ENCODE measurements at places on chromosomes 1 and 21.
A peak's percentile ranks its signal among the peaks of the same experiment; 100 is the strongest.

- peak; percentile 47 for DNase-seq
Observed at GRCh38 chr1:8858888-8859706, 19.4 kb downstream of the ENO1 start.

DNA sequence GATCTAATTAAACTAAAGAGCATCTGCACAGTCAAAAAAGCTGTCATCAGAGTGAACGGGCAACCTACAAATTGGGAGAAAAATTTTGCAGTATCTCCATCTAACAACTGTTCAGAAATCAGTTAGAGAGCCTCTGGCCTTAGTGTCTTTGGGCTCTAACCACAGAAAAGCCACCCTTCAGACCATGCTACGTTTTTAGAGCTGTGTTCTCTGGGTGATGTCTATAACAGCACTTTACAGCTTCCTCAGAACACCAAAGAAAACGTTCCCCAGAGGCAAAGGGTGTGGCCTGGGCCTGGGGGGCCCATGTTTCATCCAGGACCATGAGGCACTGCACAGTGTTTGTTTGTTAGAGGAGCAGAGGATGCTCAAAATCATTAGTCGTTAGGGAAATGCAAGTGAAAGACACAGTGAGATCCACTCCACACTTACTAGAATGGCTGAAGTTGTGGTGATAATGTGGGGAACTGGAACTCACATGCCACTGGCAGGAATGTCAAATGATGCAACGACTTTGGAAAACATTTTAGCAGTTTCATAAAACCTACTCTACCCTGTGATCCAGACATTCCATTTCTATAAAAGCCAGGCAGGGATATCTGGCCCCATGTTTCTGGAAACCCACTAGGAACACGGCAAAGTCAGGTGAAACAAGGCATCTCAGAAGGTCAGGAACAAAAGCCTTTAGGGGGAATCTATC is 250.4 kb upstream of the HOOK1 start:
- no peak for DNase-seq

DNA sequence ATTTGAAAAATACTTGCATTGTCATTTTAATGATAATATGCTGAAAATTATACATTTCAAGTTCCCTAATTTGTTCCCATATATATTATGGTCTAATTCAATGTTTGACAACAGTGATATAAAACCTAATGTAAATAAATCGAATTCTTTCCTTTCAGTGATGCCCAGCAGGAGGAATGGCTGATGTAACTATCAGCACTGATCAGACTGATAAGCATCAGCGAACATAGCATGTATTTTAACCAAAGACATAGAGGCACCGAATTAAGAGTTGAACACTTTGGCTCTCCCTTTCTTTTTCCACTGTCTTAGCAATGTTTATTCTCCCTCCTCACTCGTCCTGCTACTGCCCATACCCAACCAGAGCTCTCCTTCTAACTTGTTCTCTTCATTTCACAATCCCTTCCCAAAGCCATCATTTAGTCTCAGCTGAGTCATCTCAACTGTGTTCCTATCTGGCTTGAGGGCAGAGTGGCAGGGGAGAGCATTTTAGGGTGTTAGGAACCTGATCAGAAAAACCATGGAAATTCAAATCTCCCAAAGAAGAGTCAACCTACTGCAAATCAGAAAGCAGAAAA is 58.8 kb upstream of the C1orf115 start:
- no peak for DNase-seq

DNA sequence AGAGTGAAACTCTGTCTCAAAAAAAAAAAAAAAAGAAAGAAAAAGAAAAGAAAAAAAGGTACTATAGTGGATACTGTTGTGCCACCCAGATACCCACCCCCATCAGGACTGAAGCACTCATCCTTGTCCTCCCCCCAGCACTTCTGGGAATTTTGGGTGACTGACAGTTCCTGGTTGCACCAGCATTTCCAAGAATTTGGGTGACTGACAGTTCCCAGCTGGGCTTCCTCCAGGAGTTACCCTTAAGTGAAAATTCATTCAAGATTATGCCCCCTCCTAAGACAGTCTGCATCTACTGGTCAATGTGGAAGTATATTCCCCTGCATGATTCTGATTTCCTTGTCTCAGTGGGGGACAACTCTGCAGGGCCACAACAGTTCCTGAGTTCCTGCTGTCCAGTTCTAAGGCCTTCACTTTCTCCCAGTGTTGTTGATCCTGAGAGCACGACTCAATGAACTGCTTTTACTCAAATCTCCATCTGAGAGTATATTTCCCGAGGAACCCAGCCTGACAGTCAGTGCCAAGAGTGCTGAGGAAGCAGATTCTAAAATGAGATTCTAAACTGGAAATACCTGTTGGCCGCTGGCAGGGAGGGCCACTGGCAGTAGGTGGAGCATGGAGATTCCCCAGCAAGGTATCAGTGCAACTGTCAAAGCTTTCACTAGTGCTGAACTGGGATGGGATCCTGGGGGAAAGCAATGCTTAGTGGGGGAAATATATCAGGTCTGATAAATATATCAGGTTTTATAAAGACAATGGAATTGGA is 18.5 kb downstream of the RIIAD1 start:
- no peak for DNase-seq

DNA sequence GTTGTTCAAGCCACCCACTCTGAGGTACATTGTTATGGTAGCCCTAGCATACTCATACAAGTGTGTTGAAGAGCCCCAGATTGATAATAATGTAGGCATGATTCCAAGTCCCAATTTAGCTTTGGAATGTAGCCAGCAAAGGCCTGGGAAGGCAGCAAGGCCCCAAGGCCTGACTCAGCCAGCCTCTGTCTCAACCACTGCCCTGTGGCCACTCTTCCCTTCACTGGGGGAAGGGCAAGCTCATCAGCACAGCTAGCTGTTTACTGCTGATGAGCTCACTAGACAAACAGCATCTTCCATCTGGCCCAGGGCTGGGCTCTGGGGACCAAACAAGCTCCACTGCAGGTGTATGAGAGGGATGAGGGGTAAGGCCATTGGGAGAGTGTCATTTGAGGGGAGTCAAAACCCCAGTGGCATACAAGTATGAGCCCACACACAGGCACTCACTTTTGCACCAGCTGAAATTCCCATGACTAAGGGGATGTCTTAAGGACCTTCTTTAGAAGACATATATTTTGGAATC is 2.2 kb upstream of the IRF6 start:
- DNase-seq: no peak

GRCh38 chr1:227156520-227156919 is 161.8 kb downstream of the CDC42BPA start:
- DNase-seq: no peak

DNA sequence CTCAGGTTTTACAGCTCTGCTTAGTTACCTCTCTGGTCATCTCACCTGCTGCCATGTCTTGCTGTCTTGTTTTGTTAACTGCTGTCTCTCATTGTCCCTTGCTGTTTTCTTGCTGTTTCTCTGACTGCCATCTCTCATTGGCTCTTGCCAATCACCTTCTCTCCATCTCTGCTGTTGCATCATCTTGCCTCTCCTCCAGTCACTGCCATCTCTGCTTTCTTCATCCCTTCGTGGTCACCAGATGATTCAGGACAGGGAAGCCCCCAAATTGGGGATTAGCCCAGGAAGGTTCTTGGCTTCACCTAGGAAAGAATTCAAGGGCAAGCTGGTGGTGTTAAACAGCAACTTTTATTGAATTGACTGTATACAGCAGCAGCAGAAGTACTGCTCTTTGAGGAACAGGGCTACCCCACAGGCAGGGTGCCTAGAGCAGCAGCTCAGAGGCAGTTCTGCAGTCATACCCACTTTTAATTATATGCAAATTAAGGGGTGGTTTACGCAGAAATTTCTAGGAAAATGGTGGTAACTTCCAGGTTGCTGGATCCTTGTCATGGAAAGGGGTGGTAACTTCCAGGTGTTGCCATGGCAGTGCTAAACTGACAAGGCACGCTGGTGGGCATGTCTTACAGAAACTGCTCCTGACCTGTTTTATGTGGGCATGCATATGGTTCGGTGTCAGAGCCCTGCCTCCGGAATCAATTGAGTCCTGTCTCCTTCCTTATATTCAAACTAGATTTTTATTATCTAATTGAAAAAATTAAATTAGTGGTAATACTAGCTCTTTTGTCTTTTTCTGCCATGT is 33.4 kb downstream of the SUCO start:
- no peak for DNase-seq

DNA sequence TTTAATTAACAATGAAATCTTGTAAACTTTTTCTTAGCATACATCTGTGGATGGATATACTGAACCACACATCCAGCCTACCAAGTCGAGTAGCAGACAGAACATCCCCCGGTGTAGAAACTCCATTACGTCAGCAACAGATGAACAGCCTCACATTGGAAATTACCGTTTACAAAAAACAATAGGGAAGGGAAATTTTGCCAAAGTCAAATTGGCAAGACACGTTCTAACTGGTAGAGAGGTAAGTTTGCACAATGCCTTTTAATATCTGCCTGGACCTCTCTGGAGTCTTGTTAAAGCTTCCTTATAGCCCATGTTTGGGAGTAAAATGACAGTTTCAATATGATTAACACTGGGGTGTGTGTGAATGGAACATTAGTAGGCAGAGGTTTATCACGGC is 51.4 kb downstream of the MARK1 start:
- DNase-seq: no peak

GRCh38 chr21:30672985-30673650 is 30.5 kb downstream of the KRTAP20-3 start:
- no peak for DNase-seq

- DNase-seq: no peak
Observed at GRCh38 chr1:192066202-192066601, 92.1 kb upstream of the RGS18 start.

- DNase-seq: no peak
Observed at GRCh38 chr1:5273280-5274003, 619.0 kb downstream of the AJAP1 start.

DNA sequence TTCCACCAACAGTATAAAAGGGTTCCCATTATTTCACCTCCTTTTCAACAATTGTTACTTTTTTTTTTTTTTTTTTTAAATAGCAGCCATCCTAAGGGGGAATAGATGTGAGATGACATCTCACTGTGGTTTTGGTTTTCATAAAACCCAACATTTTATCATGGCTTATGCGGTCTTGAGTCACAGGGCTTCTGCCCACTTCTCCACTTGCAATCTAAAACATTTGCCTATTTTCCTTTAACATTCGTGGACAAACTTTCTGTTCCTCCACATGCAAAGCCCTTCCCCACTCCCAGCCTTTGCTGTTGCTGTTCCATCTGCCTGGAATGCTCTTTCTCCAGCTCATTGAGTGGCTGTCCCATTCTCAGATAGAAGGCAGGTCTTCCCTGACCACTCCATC is 239.7 kb upstream of the KCNK2 start:
- no peak for DNase-seq

GRCh38 chr1:207990876-207991582 is 80.1 kb upstream of the CD34 start:
- no peak for DNase-seq

DNA sequence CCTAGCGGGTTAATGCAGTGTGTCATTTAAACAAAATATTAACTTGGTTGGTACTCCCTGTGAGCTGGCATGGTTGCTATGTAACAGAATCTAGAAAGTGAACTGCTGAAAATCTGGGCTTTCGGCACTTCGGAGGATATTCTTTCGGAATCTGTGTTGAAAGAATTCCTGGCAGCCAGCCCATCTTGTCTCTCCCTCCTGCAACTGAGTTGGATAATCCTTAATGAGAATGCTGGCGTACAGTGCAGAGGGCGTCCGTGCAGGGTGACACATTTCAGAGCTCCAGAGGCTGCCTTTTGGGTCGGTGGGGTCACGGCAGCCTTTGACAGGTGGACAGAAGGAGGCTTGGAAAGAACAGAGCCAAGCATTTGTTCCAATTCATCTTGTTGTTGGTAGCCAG is 3.7 kb downstream of the KAZN start:
- peak; percentile 84 for DNase-seq

GRCh38 chr1:107954719-107955415 is 10.1 kb downstream of the VAV3 start:
- DNase-seq: no peak

DNA sequence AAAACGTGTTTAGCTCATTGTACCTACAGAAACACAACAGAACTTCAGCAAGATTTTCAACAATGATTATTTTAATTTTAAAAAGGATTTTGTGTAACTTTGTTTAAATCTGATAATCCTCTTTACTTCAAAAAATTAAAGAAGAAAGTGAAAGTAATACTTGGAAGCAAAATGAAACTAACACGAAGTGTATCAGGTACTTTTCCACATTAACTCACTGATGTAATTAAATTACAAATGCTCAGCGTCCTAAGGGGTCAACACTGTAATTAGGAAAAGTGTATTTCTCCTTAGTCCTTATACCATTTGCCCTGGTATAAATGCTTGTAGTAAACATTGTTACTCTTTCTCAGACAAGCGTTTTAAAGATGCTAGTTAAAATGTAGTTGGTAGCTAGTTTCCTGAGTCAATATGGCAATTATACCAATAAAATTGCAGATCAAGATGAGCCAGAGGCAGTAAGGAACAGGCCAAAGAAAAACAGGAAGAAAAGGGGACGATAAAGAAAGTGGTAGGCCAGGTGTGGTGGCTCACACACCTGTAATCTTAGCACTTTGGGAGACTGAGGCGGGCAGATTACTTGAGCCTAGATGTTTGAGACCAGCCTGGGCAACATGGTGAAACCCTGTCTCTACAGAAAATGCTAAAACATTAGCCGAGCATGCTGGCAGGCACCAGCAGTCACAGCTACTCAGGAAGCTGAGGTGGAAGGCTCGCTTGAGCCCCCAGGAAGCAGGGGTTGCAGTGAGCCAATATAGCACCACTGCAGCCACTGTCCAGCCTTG is 553.0 kb downstream of the SMYD3 start:
- no peak for DNase-seq

GRCh38 chr1:193181985-193182384 is 4.4 kb downstream of the B3GALT2 start:
- DNase-seq: no peak

- no peak for DNase-seq
Observed at GRCh38 chr1:230749635-230750034, 2.4 kb downstream of the CAPN9 start.

- no peak for DNase-seq
Observed at GRCh38 chr1:204074274-204075138, 1.6 kb downstream of the SOX13 start.

DNA sequence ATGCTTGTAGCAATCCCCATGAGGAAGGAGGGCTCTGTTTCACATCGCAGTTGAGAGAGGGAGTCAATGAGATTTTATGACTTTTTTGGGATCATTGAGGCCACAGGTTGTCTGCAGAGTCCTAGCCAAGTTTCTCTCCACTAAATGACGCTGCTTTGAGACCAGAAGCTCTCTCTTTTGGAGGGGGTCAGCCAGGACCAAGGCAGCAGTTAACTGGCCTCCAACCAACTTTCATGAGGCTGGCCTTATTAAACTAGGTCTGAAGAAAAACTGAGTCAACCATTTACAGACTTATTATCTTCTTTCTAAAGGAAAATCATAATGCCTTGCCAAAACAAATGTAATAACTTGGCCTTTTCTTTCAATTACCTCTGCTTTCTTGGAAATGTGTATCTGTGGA is 8.6 kb downstream of the WLS start:
- DNase-seq: no peak

GRCh38 chr1:25051906-25052305 is 121.8 kb upstream of the RUNX3 start:
- no peak for DNase-seq

GRCh38 chr1:181640956-181641355 is 157.6 kb downstream of the CACNA1E start:
- DNase-seq: no peak
